Epithelial cell of alveolus of lung (primary cell): ENCODE measurements at places on chromosomes 1 and 21. TPM values are rescaled to one million over a fixed set of nuclear protein-coding genes. Genes with fewer than 3 reads are reported as not detected.

CGN gene
- 0.52 TPM in 1 of 2 replicates, not detected in the other for total RNA-seq

YTHDF2 gene
- 49.3 and 84.6 TPM in 2 replicates for total RNA-seq

PHACTR4 gene
- total RNA-seq = 9.1 and 14.5 TPM in 2 replicates

CCDC17 gene
- 0.26 and 3.1 TPM in 2 replicates for total RNA-seq

ARHGEF19 gene
- 9.4 and 13.3 TPM in 2 replicates for total RNA-seq

SPRR2G gene
- not detected in 2 replicates for total RNA-seq

VPS13D gene
- total RNA-seq = 16.9 and 17.0 TPM in 2 replicates

KRTAP11-1 gene
- total RNA-seq = not detected in 2 replicates

TRIM33 gene
- 15.1 and 20.8 TPM in 2 replicates for total RNA-seq
